ENCODE measurements at places on chromosomes 1 and 21.

DNA sequence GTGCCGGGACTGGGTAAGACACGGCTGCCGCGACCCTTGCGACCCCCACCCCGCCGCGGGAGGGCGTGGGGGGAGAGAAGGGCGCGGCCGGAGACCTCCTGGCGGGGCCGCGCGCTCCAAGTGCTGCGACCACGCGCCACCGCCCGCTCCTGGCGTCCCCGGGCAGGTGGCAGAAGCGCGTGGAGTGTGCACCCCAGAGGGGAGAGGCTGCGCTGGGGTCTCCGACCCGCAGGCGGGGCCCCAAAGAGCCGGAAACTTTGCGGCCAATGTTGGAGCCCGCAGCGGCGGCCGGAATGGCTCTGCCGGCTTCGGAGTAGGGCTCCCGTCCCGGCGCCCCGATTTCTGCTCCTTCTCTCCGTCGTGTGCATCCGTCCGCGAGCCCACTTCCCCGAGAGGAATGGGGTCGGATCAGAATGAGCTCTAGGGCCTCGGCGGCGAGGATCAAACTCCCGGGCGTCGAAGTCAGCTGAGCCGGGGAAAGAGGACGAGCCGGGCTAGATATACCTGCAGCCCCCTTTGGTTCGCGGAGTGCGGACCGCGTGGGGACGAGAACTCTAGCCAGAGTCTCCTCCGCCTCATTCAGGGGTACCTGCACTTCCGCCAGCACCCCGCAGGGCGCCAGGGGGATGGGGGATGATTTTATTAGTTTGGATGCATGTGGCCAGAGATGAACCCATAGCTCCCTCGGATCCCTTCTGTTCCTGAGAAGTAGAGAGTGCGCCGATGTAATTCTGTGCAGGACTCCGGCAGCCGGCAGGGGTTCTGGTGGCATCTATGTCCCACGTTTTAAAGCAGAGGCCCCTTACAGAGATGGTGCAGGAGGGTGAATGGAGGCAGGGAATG is 751 bp downstream of the STUM start:
- peak; percentile 14 for DNase-seq

GRCh38 chr1:119564548-119564947 is 57.5 kb downstream of the HSD3B1 start:
- DNase-seq: no peak

DNA sequence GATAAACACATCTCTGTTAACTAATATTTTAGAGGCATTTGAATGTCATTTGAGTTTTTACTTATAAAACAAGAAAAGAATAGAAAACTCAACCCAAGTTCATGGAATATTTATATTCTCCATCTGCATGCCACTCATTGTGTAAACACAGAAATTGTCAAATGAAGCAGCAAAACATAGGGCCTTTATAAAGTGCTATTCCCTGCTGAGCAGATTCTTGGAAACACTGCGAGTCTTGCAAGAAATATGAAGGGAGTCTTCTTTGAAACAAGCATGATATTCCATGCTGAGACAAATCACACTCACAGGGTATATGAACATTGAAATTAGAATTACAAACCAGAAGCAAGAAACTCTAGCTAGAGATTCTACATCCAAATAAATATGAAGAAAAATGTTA is 655.8 kb downstream of the BRINP3 start:
- DNase-seq: no peak

- no peak for DNase-seq
Observed at GRCh38 chr1:224745394-224745793, 129.3 kb downstream of the CNIH3 start.

DNA sequence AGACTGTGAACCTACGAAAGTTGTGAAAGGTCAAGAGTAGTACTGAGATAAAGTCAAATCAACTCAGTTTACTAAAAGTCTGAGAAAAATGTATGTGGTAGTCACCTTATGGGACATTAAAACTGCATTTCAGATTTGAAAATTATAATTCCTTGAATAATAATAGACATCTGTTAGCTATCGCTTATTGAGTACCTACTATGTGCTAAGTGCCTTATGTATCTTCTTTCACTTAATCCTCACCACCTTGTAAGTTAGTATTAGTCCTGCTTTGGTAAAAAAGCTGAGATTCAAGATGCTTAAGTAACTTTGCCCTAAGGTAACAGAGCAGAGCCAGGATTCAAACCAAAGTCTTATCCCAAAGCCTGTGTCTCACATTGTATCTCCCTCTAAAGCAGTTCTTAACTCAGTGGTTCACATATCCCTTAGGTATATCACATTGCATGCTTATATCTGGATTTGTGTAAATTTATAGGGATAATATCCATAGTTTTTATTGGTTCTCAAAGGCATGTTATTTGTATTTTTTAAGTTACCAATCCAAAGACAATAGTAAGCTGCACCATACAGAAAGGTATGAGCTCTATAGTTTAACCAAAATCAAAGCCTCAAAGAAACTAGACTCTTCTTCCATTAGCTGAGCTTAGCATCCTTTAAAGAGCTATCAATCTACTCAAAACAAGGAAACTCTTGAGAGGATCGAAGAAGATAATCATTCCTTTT is 865 bp downstream of the PIGC start:
- no peak for DNase-seq

DNA sequence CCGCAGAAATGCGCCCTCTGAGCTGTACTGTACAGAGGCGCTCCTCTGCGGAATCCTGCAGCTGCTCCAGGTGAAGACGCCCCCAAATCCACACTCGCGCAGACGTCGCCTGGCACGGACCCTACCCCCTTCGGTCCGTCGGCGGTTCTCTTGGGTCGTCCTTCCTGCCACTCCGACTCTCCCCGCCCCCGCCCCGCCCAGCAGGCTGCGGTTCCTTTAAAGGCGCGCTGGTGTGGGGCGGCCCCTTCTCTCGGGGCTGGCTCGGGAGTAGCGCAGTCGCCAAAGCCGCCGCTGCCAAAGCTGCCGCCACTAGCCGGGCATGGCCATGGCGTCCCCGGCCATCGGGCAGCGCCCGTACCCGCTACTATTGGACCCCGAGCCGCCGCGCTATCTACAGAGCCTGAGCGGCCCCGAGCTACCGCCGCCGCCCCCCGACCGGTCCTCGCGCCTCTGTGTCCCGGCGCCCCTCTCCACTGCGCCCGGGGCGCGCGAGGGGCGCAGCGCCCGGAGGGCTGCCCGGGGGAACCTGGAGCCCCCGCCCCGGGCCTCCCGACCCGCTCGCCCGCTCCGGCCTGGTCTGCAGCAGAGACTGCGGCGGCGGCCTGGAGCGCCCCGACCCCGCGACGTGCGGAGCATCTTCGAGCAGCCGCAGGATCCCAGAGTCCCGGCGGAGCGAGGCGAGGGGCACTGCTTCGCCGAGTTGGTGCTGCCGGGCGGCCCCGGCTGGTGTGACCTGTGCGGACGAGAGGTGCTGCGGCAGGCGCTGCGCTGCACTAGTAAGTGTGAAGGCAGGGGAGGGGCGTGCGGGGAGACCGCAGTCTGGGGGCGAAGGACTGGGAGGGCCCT is at the start of gene RASSF5:
RASSF5 (plus strand) TSS at position 248 of the 846 bp plus-strand sequence; CDS start at position 320, 72 bp downstream.
- DNase-seq: peak; percentile 89

- DNase-seq: no peak
Observed at GRCh38 chr1:119974013-119974412, 77.7 kb upstream of the ADAM30 start.

DNA sequence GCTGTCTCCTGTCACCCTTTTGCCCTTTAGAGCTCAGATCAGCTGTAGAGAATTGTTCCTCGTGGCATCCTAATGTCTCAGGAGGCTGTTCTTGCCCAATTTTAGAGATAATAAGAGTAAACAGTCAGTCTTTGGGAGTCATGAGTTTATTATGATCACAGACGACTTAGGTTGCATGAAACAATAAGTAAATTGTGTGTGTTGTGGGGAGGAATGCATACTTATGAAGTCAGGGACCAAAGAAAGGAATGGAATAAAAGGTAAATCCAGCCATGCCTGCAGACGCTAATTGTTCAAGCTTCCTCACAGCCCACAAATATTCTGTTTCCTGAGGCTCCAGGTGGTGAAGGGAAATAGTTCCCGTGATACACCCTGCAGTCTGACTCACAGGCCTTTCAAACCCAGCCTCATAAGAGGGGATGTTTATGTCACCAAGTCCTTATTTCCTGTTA is 897 bp downstream of the EPHX4 start:
- DNase-seq: no peak

- no peak for DNase-seq
Observed at GRCh38 chr1:101101360-101101759, 75.8 kb upstream of the DPH5 start.

GRCh38 chr1:168960114-168960513 is 146.4 kb upstream of the ATP1B1 start:
- no peak for DNase-seq

- no peak for DNase-seq
Observed at GRCh38 chr1:181608948-181609347, 125.6 kb downstream of the CACNA1E start.

DNA sequence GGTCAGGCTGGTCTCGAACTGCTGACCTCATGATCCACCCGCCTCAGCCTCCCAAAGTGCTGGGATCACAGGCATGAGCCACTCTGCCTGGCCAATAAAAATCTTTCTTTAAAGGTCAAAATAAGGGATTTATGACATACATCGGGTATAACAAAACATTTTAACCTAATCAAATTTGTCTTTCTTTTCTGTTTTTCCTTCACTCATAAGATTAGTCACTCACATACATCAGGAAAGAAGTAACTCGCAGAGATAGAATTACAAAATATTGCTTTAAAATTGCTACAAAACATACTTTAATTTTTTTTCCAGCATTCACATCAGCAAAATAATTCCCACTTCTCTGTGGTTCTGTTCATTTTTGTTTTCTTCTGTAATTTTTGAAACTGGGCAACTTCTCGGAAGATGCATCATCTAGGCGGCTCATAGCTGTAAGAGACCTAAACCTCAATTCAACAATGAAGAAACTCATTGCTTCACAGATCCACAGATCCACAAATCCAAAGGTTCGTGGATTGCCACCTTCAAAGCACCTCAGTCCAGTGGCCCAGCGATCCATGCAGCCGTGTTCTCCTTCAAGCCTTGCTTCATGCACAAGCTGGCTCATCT is 39.7 kb downstream of the NEK2 start:
- no peak for DNase-seq

GRCh38 chr1:9890224-9890731 is 19.8 kb downstream of the CTNNBIP1 start:
- DNase-seq: no peak

DNA sequence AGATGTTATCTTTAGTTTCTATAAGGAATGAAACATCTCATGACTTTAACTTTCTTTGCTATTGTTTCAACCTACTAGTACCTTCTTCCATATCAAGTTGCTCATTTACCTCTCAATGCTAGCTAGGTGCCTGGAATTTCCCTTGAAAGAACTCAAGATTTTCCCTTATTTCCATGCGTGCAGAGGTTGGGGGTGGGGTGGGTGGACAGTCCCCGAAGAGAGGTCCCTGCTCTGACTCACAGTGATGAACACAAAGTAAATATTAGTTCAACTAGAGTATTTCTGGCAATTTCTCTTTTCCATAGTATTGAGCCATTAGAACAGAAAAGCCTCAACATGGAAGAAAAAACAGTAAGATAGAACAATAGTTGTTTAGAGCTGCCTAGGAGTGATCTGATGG is 239.0 kb upstream of the ZP4 start:
- no peak for DNase-seq

- DNase-seq: no peak
Observed at GRCh38 chr1:7456722-7457082, 314.4 kb upstream of the VAMP3 start.

GRCh38 chr1:7209336-7209735 is 424.1 kb downstream of the CAMTA1 start:
- DNase-seq: no peak

- DNase-seq: no peak
Observed at GRCh38 chr1:212671342-212672031, 28.2 kb downstream of the BATF3 start.

- DNase-seq: no peak
Observed at GRCh38 chr1:147837129-147837963, 65.2 kb upstream of the GJA8 start.
